ENCODE measurements at places on chromosomes 11 and 22.

DNA sequence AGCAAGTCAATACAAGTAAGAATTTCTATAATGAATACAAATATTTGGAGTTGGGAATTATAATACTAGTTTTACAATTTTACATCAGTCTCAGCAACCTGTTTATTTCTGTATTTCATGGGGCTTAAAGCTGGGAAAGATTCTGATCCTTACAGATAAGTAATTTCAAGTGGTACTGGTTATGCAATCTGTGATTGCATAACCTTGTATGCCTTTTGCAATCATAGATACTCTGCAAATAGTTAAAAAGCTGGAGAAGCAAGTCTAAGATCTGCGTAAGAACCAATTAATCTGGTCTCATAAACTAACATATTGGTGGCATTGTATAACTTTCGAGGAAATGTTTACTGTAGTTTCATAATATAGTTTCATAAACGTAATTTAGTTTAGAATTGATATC lies 198.3 kb upstream of the PGR start:
- DNase-seq: peak; percentile 22

DNA sequence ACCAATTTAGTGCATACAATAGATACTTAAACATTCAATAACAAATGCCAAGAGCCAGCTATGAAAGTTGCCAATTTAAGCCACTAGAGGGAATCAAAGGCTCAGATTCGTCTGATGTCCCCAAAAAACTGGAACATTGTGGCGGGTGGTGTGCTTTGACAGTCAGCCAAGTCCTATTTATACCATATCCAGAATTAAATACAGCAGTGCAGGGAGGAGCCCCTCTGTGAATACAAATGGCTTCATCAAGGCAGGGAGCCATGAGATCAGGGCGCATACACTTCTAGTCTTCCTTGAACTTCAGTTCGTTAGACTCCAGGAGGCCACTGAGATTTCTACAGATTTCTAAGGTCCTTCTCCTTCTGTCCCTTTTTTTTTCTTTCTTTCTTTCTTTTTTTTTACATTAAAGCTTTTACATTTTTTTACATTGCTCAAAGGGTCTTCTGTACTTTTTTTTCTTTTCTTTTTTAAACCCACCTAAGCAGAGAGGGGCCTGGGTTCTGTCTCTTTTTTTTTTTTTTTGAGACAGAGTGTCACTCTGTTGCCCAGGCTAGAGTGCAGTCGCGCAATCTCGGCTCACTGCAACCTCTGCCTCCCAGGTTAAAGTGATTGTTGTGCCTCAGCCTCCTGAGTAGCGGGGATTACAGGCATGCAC lies 41.5 kb upstream of the HSPA8 start:
- peak; percentile 77 for DNase-seq

DNA sequence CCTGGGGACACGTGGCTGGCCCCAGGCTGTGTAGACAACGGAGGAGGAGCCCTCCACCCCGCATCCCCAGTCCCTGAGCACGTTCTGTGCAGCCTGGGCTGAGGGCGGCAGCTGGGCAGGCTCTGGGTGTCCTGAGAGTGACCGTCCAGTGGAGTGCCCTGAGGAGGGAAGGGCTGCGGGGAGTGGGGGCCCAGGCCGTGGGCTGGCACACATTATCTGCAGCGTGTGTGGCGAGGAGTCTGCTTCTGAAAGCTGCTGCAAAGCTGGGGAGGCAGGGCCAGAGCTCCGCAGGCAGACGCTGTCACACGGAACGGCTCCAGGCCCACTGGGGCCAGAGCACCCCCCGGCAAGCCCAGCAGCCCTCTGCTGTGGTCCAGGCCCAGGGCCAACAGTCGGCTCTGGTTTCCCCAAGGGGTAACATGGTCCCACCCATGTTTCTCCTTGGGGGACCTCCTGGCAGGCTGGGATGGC lies 835 bp upstream of the ANO9 start:
- DNase-seq: no peak

- peak; percentile 32 for DNase-seq
Measured at GRCh38 chr11:6298605-6299004, 21.7 kb downstream of the CAVIN3 start.

GRCh38 chr11:28704801-28705200 lies 596.6 kb downstream of the METTL15 start:
- no peak for DNase-seq

DNA sequence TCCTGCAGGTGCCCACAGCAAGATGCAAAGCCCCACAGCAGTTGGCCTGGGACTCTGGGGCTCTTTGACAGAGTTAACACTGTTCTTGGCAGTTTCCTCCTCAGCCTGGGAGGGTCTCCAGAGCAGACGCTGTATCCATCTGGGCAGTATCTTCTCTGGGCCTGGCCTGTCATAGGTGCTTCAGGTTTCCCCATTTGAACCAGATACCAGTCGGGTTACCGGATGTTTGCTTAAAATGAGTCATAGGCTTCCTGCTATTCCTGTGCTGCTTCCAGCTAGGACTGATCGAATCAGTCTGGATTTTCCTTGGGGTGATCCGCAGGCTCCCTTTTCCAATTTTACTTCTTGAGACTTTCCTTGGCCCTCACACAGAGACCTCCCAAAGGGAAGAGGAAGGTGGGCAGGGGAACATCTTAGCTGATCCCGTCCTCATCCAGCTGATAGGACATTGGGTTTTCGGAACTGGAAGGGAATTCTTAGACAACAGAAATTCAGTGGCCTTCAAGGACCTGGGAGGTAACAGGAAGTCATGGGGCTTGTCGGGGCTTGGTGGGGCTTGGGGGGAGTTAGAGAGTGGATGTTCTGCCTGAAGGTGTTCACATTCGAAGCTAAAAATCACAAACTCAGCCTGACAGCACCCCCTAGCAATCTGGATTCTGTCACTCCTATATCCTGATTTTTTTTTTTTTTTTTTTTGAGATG lies 2.4 kb upstream of the RANGAP1 start:
- peak; percentile 64 for DNase-seq

- DNase-seq: peak; percentile 66
Measured at GRCh38 chr11:86670181-86670580, 2.2 kb downstream of the ME3 start.

GRCh38 chr11:44711113-44711786 lies 15.5 kb upstream of the TSPAN18 start:
- DNase-seq: no peak

DNA sequence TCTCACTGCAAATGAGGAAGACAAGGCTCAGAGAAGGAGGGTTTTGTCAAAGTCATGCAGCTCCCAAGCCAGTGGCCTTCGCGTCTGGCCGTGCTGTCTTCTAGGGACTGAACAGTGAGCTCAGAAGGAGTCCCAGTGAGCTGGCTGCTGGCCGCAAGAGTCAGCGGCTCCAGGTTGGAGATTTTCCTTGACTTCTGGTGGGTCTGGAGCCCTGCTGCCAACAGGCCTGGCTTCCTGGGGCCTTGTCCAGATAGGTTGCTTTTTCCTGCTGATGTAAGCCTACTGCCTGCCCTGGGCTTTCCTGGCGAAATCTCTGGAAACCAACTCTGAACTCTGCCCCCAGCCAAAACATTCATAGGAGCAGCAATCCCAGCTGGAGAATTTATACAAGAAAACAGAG lies 272.7 kb upstream of the CADM1 start:
- DNase-seq: no peak

- no peak for DNase-seq
Measured at GRCh38 chr11:69781241-69781640, 6.1 kb upstream of the FGF4 start.

DNA sequence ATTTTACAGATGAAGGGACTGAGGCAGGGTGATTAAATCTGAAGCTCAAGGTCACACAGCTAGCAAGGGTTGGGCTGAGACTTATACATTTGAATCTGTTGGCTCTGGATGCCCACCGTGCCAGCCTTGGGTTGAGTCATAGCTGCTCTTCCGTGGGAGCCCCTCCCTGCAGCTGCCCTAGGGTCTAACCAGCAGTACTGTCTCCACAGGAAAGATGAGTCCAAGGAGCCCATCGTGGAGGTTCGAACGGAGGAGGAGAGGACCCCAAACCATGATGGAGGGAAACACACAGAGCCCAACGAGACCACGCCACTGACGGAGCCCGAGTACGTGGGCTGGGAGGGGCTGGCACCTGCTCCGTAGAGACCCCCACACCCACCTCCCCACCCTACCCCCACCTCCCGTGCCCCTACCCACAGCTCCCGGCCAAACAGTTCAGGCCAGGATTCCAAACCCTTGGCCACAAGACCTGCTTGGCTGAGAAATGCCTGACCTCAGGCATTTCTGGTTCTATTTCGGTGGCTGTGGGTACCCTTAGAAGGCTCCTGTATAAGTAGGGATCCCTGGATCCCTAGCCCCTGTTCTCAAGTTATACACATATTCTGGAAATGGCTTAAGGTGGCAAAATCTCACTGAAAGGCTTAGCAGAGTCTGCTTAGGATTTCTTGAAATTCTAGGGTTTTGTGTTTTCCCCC lies 42.7 kb upstream of the TTC12 start:
- DNase-seq: no peak

DNA sequence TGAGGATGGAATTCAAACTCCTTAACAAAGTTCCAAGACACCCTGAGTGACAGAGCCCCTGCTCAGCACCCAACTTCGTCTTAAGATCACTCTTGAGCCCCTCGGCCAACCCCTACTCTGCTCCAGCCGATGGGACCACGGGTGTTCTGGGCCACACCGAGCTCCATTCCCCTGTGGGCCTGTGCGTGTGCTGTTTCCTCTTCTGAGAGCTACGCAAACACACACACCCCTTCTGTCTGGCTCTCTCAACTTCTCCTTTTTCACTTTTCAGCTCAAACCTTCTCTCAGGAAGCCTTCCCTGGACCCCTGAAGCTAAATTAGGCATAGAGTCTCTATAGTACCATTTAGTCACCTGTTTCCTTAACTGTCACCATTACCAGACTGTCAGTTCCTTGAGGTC lies 37.5 kb upstream of the NNMT start:
- no peak for DNase-seq

GRCh38 chr22:17847360-17848078 lies 73.2 kb upstream of the BID start:
- DNase-seq: no peak

DNA sequence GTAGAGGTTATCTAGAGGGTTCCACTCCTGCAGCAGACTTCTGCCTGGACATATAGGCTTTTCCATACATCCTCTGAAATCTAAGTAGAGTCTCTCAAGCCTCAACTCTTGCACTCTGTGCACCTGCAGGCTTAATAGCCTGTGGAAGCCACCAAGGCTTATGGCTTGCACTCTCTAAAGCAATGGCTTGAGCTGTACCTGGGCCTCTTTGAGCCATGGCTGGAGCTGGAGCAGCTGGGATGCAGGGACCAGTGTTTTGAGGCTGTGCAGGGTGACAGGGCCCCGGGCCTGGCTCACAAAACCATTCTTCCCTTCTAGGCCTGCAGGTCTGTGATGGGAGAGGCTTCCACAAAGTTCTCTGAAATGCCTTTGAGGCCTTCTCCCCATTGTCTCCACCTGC lies 2.9 kb upstream of the NXPE4 start:
- no peak for DNase-seq

DNA sequence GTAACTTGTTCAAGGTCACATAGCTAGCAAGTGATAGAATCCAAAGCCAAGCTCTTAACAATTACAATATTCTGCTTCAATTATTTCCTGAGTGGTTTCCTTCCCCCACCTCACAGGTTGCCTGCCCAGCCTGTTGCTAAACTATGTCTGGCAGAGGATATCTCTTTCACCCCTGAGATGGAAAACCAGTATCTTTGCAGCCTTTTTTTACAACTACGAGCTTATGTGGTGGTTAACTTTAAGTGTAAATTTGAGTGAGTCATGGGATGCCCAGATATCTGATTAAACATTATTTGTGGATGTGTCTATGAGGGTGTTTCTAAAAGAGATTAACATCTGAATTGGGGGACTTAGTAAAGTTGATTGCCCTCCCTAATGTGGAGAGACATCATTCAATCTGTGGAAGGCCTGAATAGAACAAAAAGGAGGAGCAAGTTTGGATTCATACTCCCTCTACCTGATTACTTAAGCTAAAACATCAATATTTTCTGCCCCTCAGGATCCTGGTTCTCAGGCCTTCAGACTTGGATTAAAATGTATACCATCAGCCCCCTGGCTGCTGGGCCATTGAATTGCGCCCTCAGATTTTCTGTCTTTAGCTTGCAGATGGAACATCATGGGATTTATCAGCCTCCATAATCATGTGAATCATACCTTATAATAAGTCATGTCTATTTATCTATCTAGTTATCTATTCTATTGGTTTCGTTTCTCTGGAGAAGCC lies 911.9 kb downstream of the METTL15 start:
- peak; percentile 14 for DNase-seq

GRCh38 chr22:41762980-41763779 lies 37.3 kb upstream of the CCDC134 start:
- no peak for DNase-seq

GRCh38 chr11:128214263-128214662 lies 373.1 kb downstream of the ETS1 start:
- no peak for DNase-seq

DNA sequence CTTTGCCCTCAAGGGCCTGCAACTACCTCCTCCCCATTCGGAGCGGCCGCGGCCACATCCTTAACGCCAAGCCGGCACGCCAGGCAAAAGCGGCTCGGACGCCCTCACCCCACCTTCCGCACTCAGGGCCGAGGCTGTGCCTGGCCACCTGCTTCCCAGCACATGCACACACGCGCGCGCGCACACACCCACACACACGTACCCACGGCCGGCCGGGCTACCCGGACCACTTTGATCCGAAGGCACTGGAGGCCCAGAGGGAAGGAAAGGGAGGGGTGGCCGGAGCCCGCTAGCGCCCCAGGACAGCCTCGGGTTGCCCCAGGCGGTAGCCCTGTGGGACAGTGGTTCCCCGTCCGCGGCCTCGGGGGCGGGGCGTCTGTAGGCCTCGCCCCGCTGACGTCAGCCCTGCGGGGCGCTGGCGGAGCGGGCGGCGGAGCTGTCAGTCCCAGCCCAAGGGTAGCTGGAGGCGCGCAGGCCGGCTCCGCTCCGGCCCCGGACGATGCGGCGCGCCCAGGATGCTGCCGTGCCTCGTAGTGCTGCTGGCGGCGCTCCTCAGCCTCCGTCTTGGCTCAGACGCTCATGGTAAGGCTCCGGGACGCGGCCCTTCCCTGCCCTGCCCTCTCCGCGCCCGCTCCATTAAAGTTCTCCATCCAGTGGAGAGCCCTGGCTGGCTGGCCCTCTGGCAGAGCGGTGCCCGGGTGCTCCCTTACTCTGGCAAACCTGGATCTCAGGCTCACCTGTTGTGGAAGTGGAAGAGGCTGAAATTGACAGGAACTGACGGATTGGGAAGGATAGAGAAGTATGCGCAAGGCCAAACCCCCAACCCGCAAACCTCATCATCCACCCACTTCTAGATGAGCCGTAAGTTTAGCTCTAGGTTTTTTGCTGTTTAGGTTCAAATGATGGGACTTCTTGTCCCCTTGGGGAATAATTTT lies at the start of gene IL10RA:
IL10RA (plus strand) TSS at position 442 of the 935 bp plus-strand sequence; CDS start at position 516, 74 bp downstream.
- DNase-seq: peak; percentile 12

GRCh38 chr11:113596658-113597057 lies 109.5 kb downstream of the TMPRSS5 start:
- DNase-seq: no peak

DNA sequence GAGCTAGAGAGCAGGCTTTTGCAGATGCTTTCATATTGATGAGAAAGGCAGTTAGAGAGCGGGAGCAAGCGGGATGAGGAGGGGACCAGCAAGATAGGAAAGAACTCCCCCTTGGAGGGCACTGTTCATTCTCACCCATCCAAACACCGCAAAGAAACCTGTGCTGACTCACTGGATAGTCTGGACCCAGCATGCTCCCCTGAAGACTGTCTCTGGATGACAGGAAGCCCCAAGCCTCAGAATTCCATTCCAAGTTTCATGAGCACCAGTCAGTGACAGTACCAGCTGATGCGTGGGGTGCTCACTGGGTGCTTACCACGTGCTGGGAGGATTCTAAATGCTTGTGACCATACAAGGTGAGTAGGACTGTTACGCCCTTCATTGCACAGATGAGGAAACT lies 34.2 kb downstream of the MICAL3 start:
- no peak for DNase-seq

- no peak for DNase-seq
Measured at GRCh38 chr11:122563761-122564160, 91.8 kb upstream of the UBASH3B start.

- DNase-seq: peak; percentile 53
Measured at GRCh38 chr11:27353593-27354358, 9.2 kb downstream of the CCDC34 start.

Data from AG10803 (cell line).